ENCODE measurements at places on chromosomes 2 and 18.

- no peak for DNase-seq
Observed at GRCh38 chr2:142044197-142044596, 86.6 kb downstream of the LRP1B start.

DNA sequence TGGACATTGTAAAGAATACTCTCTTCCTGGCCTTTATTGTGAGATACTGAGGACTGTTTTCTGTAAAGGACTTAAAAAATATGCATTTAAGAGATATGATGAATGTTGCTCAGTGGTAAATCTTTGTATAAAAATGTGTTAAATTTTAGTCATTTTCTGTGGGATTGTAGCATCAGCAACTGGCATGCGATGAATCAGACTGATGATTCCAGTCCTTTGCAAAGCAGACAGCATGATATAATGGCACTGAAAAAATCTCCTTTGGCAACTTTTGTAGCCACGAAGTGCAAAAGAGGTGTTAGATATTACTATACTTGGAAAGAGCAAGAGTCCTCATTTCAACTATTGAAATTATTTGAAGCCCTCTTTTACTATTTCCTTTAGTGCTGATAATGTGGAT lies 678.7 kb downstream of the PLCL1 start:
- DNase-seq, result no peak

GRCh38 chr2:231679908-231680284 lies 28.4 kb upstream of the PTMA start:
- DNase-seq, result no peak

GRCh38 chr2:134466141-134466540 lies 212.3 kb downstream of the MGAT5 start:
- DNase-seq, result no peak

DNA sequence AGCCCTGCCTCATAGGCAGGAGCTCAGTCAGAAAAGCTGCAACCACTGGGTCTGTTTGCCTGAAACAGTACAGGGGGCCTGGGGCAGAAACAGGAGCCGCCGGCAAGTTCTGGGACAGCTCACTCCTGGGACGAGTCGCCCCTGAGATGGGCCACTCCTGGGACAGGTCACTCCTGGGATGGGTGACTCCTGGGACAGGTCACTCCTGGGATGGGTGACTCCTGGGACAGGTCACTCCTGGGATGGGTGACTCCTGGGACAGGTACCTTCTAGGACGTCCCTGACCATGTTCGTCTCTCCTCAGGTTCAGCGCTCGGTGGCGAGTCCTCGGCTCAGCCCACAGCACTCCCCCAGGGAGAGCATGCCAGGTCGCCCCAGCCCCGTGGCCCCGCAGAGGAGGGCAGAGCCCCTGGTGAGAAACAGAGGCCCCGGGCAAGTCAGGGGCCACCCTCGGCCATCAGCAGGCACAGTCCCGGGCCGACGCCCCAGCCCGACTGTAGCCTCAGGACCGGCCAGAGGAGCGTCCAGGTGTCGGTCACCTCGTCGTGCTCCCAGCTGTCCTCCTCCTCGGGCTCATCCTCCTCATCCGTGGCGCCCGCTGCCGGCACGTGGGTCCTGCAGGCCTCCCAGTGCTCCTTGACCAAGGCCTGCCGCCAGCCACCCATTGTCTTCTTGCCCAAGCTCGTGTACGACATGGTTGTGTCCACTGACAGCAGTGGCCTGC lies 51.8 kb downstream of the NTSR2 start:
- DNase-seq, result no peak

- DNase-seq, result no peak
Observed at GRCh38 chr18:73384246-73384645, 516.5 kb upstream of the NETO1 start.

DNA sequence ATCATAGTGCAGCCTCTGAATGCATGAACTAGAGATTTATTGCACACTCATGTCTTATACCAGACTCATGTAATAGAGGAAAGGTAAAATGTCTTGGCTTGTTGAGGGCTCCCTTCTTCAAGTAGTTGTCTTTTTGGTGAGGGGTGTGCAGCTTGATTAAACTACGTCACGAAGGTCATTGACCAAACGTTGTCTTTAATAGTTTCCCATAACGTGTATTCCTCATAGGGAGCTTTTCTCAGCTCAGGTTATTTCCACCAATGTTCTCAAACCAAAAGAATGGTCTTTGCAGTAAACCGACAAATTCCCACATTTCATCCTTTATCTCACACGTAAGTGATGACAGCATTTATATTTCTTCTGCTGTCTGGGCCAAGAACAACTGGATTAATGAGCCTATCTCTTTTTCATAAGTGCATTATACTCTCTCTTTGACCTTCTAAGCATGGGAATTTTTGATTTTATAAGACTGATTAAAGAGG lies 547.7 kb upstream of the ZEB2 start:
- DNase-seq, result no peak

DNA sequence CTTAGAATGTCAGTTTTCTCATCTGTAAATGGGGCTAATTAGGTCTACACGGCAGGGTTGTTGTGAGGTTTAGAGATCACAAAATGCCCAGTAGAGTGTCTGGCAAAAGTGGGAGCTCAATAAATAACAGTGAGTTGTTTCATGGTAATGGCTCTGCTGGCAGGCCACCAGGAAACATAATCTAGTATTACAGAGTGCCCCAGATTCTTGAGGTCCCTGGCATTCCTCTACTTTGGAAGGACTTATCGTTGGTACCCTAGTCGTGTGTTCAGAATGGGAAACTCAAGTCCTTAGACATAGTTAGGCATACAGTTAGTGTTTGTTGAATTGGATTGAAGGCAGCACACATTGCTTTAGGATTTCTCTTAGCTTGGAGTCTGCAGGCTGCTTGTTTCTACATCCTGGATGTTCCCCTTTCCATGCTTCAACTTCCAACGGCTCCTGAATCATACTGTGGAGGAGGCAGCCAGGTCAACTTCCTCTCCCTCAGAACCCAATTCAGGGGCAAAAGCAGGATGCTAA lies 161.5 kb upstream of the FOSL2 start:
- no peak for DNase-seq

GRCh38 chr2:189830510-189830909 lies 46.3 kb downstream of the PMS1 start:
- no peak for DNase-seq

- DNase-seq, result no peak
Observed at GRCh38 chr2:85156153-85156552, 23.0 kb downstream of the TCF7L1 start.

DNA sequence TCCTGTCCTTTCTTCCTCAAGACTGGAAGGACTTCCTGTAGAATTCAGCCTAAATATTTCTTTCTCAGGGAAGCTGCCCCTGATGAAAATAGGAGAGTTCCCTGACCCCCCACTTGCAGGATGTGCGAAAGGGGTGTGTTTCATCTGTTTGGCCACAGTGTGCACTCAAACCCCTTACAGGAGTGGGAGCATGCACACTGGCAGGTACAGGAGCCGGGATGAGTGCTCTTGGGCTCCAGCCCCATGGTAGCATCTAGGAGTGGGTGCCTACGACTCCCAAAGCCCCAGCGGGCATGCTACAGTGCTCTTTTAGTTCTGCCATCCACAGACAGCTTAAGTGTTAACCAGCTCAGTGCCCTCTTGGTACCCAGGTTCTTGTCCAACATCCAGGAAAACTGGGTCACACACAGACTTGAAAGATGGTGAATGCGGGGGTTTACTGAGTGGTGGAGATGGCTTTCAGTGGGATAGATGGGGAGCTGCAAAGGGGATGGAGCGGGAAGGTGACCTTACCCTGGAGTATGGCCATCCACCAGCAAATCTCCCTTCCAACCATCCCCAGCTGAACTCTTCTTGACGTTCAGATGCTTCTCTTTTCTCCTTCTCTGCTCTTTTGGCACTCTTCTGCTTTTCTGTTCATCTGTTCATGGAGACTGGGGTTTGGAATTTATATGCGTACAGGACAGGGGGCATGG lies 295.0 kb upstream of the NCKAP5 start:
- no peak for DNase-seq

DNA sequence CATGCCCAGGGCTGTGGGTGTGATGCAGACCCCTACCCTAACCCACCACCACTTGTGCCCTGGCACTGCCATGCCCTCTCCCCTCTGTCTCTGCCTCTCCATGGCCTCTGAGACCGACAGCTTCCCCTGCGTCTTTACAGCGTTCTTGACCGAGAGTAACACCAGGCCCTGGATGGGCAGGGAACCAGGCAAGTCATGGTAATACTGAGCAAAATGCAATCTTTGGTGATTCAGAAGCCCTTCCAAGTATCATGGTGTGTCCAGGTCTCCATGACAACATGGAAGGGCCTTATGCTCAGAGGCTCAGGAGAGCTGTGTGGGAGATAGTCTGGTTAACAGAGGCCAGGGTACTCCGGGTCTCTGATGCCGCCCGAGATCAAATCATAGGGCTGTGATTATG lies 176.1 kb downstream of the KLHL29 start:
- no peak for DNase-seq

DNA sequence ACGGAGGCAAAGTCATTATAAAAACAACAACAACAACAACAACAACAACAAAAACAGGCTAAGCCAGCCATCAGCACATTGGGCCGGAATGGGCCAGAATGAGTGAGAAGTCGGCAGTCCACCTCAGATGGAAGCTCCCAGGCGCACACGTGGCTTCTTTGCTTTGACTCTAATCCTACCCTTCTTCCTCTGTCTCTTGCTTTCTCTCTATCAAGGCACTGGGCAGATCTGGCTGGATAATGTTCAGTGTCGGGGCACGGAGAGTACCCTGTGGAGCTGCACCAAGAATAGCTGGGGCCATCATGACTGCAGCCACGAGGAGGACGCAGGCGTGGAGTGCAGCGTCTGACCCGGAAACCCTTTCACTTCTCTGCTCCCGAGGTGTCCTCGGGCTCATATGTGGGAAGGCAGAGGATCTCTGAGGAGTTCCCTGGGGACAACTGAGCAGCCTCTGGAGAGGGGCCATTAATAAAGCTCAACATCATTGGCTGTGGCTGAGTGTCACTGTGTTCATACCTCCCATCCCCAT lies 52.2 kb downstream of the MARCO start:
- no peak for DNase-seq

DNA sequence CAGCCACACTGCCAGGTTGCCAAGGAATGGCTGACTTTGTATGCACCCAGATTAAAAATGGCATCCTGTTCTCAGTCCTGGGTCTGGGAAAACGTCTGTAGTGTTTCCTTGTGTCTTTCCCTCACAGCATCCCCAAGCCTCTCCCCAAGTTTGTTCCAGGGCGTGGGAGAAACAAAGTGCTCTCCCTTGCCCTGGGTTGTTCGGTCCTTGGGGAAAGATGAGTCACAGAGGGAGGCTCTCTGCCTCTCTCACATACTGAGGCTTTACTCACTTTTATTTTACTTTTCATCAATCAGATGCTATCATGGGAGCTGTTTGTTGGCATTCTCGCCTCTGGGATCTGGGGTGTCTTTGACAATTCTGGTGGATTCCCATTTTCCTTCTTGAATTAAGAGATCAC lies 492.3 kb downstream of the XIRP2 start:
- DNase-seq, result no peak

DNA sequence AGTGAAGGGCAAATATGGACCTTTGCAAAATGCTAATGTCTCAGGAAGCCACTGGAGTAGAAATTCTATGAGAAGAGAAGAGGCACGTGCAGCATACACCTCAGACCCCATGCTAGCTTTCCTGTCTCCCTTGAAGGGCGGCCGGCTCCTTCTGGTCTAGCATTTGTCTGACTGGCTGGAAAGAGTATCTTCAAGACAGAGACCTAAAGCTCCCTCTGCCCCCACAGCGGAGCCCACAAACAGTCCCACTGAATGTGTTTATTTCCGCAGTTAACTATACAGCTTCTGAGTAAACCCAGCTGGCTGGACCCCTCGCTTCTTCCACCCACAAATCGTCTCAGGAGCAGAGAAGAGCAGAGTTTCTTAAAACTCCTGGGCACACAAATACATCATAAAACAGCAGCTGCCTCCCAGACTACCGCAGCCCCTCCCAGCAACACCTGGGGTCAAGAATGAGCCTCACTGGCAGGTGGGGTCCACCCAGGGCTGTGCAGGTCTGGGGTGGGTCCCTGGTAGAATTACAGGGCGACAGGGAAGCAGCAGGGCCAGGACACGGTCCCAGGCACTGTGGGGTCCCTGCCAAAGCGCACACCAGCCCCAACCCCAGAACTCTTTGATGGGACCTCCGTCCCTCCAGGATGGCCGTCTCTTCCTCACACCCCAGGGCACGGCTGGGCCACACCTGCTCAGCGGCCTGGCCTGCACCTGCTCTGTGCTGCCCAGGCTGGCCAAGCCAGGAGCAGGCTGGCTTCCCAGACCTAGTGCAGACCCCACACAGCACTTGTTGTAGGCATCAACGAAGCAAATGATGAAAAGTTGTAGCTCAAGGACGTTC lies 103.8 kb downstream of the PXDN start:
- no peak for DNase-seq

DNA sequence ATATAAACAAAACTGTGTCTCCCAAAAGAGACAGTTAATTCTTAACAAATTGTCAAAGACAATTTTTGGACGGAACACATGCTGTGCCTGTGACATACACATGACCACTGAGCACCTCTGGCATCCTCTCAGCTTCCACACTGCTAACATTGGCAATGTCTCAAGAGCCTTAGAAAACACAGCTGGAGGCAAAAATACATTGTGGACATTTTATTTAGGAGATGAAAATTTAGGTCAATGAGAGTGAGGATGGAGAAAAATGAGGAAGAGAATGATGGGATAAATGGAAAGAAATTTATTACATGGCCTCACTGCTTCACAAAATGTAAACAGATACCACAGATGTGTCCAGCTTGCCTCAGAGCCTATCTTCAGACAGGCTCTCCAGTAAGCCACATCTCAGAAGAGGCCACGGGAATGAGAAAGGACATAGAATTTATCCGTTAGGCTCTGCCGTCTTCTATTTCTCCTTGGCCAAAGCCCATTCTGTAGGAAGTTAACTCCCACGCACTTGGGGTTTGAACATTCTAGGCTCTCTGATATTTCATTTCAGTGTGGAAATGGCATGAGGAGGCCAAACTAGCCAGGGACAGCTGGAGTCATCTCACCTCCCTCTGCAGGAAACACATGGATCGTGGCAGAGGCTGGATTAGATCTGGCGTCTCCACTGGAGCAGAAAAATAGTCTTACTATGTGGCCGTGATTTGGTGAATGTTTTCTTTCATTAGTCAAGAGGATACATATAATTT lies 519.4 kb upstream of the DSEL start:
- DNase-seq, result no peak

- DNase-seq, result no peak
Observed at GRCh38 chr18:58207520-58208152, 163.6 kb downstream of the NEDD4L start.

- DNase-seq, result no peak
Observed at GRCh38 chr2:43274055-43274454, 47.6 kb upstream of the ZFP36L2 start.

DNA sequence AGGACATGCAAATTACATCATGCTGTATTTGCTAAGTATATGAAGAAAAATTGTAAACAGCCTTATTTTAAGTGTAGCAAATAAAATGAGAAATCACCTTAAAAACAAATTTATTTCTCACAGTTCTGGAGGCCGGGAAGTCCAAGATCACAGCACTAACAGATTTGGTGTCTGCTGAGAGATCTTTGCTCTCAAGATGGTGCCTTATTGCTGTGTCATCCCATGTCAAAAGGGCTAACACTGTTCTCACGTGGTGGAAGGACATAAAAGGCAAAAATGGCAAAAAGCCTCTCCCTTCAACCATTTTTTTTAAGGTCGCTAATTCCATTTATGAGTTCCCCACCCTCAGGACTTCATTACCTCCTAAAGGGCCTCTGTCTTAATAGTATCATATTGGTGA lies 12.1 kb downstream of the XRCC5 start:
- no peak for DNase-seq

GRCh38 chr2:205555566-205556230 lies 126.6 kb upstream of the NRP2 start:
- no peak for DNase-seq
